ENCODE measurements at places on chromosomes 6 and 20.

- DNase-seq = peak; percentile 85
Measured at GRCh38 chr20:35277531-35278395, at the start of gene MMP24OS. MMP24OS (minus strand) TSS chr20:35278122; CDS start chr20:35277929, 193 bp downstream.

DNA sequence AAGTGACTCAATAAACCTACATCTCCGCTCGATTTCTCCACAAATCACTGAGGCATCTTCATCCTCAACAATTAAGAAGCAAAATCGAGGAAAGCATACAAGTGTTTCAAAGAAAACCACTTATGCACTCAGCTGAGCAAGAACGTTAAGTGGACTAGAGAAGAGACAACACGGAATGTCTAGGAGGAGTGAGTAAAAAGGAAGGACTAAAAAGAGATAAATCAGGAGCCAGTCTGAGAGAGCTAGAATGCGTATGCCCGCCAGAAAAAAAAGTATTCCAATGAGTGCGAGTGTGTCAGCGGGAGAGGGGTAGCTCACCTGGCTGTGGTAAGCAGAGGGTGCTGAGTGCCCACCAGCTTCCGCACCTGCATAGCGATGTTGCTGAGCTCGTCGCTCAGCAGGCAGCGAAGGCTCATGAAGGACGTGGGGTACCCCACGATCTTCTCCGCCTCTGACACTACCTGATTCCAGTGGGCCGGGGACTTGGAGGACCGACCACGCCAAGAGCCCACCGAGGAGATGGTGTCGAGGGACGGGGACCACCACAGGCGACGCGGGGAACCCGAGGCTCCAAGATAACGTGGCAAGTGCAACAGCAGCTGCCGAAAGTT lies 587 bp downstream of the PDSS2 start:
- DNase-seq = peak; percentile 3

DNA sequence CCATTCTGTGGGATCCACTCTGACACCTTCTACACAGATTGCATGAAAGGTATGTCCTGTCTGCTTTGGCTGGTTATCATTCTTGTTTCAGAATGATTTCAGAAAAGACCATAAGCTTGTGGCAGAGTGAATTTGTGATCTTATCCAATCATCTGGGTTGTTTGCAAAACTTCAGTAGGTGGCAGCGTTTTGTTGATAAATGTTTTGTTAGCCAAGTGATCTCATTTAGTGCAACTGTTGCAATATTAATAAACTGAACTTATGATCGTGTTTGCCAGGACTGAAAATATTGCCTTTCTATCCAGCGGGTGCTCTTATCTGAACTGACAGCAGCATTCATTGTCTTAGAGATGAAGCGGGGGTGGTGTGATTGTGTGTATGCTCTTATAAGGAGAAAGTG lies 613.2 kb upstream of the NOX3 start:
- no peak for DNase-seq

GRCh38 chr6:12178521-12178920 lies 111.6 kb upstream of the EDN1 start:
- no peak for DNase-seq

DNA sequence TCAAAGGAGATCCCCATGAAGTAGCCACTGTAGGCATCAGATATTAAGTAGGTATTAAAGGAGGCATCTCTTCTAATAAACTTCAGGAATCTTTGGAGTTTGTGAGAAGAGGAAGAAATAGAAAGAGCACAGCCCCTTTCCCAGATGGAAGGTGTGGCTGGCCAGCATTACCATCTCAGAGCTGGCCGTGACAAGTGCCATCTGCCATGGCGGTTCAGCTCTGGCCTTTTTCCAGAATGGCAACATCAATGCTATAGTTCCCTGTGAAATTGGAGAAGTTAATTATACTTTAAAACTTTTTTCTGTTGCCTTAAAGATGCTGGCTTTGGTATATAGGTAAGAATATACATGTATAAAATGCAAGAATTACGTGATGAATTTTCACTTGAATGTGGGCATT lies 51.9 kb upstream of the MCUR1 start:
- no peak for DNase-seq

Data from activated CD4-positive, alpha-beta T cell treated with anti-CD3 and anti-CD28 coated beads, Interleukin-2, amount 50 U/mL, for 24 hours (primary cell).